ENCODE measurements at places on chromosomes 16 and 17.

- DNase-seq, result no peak
Measured at GRCh38 chr17:17109256-17109655, 67.0 kb downstream of the MPRIP start.

- peak; percentile 34 for DNase-seq
Measured at GRCh38 chr16:80084614-80085013, 456.2 kb upstream of the DYNLRB2 start.

DNA sequence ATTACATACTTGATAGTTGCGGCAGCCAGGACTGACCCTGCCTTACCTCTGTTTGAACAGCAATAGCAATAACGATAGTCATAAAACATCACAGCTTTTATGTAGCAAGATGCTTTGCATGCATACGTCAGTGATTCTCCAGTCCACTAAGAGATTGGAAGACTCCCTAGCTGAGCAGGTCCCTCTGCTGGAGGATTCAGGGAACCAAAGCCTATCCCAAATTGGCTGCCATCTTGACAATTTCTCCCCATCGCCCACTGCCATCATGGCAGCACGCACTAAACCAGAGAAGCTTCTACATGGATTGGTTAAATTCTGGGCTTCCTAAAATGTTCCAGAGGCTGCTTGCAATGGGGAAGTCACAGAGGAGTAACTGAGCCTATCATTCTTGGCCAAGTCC, 360.6 kb upstream of the XYLT1 start:
- DNase-seq, result no peak

GRCh38 chr16:27677263-27677662, 127.3 kb downstream of the KATNIP start:
- DNase-seq, result no peak

- peak; percentile 13 for DNase-seq
Measured at GRCh38 chr16:35431829-35432663, 1972.6 kb downstream of the TP53TG3F start.

GRCh38 chr16:13997933-13998332, 73.2 kb upstream of the MRTFB start:
- peak; percentile 29 for DNase-seq

DNA sequence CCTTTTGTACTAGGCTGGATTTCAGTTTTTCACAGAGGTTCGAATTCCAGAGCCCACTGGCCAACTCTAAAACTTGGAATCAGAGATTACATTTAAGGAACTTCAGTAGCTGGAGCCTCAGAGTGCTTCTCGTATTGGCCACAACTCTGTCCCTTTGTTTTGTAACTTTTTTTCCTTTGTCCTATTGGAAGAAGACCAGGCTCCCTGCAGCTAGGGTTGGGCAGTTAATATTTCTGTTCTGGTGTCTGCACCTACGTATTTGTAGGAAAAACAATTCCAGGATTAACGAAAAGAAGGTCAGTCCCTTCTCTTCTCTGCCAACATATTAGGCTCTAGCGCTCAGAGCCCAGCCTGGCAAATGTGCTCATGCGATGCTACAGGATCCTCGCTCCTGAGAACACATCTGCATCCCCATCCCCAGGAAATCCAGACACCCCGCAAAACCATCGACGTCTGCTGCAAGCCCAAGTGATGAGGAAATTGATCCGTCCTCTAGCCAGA, 1.9 kb downstream of the CDH11 start:
- no peak for DNase-seq

GRCh38 chr17:57849874-57850754, at the start of gene MRPS23:
Gene MRPS23 (minus strand): TSS chr17:57850044. CDS start chr17:57850010, 34 bp downstream.
- peak; percentile 97 for DNase-seq

- DNase-seq, result peak; percentile 11
Measured at GRCh38 chr16:16033208-16033717, 83.8 kb downstream of the ABCC1 start.

- DNase-seq, result no peak
Measured at GRCh38 chr16:89375686-89376085, 114.7 kb downstream of the ANKRD11 start.

- DNase-seq, result peak; percentile 44
Measured at GRCh38 chr16:3861808-3862451, 18.6 kb downstream of the CREBBP start.

- DNase-seq, result no peak
Measured at GRCh38 chr17:45342306-45342705, 25.5 kb upstream of the MAP3K14 start.

- no peak for DNase-seq
Measured at GRCh38 chr17:82871056-82871775, 31.4 kb upstream of the ZNF750 start.

GRCh38 chr17:28867276-28867675, 12.5 kb downstream of the ERAL1 start:
- DNase-seq, result no peak

GRCh38 chr16:55035956-55036355, 105.3 kb downstream of the IRX5 start:
- no peak for DNase-seq

DNA sequence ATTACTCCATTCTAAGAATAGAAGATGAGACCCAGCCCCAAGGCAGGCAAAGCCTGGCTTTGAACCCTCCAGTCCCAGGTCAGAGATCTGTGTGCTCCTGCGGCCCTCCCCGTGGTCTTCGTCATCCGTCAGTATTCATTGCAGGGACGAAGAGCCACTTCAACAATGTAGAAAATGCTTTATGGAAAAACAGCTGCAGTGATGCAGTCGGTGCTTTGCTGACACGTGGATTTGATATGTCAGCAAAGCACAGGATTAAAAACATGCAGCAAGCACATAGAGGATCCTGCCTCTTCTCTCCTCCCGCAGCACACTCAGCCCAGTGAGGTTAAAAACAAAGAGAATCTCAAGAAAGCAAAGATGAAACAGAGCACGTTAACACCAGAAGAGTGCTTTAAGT, 117.1 kb upstream of the AXIN2 start:
- DNase-seq, result no peak

GRCh38 chr16:50802000-50802399, 60.1 kb downstream of the CYLD start:
- no peak for DNase-seq

GRCh38 chr16:21625026-21625425, 25.6 kb downstream of the METTL9 start:
- no peak for DNase-seq

DNA sequence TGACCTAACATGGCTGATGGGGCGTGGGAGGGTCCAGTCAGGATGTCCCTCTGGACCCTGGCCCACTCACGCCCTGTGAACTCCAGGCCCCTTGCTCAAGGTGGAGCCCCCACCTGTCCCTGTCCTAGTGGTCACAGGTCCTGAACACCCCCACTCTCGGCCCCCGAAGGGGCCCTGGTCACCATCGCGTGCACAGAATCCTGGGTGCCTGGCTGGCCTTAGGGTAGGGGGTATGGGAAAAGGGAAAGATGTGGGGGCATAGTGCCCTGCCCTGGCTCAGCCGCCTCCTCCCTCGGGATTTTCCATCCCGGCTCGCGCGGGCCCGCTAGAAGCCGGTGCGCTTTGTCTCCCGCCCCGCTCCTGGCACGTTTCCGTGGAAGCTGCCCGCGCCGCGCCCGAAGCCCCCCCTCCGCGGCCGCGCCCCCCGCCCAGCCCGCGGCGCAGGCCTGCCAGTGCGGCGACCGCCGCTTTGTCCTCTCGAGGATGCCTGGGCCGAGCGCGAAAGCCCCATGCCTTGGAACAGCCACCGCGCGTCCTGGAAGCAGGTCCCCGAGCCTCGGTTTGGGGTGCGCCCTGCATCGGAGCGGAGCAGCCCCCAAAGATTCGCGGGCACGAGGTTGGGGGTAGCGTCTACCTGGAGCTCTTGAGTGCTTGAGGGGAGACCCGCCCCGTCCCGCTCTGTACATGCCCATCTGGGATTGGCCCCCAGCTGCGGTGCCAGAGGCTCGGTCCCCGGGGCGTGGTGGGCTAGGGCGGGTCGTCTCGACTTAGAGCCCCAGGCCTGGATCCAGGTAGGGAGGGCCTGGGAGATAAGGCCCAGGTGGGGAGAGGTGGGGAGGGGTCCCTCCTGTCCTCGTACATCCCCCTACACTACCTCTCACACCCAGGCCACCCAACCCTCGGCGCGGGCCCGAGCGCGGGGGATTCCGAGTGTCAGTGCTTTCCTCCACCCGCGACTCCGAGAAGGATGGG, 1.3 kb downstream of the SMPD3 start:
- no peak for DNase-seq

DNA sequence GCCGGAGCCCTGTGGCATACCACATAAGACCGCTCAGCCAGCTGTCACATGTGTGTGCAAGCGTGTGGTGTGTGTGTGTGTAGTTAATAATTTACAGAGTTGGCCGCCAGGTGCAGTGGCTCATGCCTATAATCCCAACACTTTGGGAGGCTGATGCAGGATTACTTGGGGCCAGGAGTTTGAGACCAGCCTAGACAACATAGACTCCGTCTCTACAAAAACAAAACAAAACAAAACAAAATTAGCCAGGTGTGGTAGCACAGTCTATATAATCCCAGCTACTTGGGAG, 20.4 kb downstream of the SOCS1 start:
- no peak for DNase-seq

GRCh38 chr17:50955160-50955559, 89.0 kb upstream of the TOB1 start:
- DNase-seq, result no peak

DNA sequence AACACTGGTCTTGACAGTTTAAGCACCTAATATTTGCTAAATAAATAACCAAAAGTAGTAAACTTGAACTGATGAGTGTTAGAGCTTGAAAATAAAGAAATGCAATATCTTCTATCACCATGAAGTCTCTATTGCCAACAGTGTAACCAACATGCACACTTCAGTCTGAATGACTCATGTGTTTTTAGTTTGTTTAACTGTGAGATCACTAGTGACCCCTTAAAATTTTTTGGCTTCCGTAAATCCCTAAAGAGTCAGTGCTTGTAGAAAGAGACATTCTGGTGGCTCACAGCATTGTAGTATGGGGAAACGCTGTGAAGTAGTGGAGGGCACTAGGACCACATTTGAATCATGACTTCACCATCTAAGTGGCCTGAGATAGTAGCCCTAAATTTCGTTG, 341.1 kb downstream of the PMP22 start:
- no peak for DNase-seq

Data from suppressor macrophage treated with lipopolysaccharide for 1 hour (primary cell).